ENCODE measurements at places on chromosomes 13 and 19.

GRCh38 chr19:35013041-35013819 lies 13.1 kb downstream of the GRAMD1A start:
- DNase-seq: peak; percentile 39

GRCh38 chr13:106498158-106498557 lies 37.3 kb downstream of the EFNB2 start:
- no peak for DNase-seq

GRCh38 chr13:59452189-59452890 lies 711.4 kb downstream of the DIAPH3 start:
- no peak for DNase-seq

DNA sequence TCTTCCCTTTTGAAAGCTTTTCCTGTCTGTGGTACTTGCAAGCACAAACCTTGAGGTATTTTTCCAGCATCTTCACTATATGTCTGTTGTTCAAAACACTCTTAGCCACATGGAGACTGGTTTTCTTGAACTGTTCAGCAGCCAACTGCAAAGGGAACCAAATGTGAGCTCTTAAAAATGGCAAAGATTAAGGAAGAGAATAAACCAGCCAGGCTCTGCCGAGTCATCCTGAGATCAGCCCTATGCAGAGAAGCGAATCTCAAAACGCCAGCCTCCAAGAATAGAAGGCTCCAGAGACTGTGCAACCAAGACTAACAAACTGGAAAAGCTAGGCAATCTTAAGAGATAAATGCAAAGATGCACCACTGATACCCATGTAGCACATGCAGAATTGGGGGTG lies 20.7 kb downstream of the AKAP8 start:
- no peak for DNase-seq
